SK-N-SH (cell line): ENCODE measurements at places on chromosomes 2 and 18.

GRCh38 chr18:67935638-67936037 is 419.1 kb upstream of the DSEL start:
- no peak for DNase-seq

DNA sequence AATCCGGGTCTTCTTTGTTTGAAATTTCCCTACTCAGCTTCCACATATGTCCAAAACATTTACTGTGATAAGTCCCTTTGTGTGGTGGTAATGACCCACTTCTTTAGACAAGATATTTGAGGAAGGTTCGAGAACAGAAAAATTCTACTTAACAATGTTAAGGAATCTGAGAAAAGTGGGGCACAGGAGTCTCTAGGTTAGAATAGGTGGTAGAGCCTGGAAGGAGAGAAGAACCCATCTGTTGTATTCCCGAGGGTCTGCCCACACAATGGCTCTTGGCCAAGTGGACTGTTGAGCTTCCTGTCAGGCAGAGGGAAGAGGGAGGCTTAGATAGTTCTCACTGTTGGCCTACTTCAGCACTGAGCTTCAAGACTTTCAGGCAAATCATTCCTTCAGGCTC is 4.3 kb downstream of the IGFBP2 start:
- DNase-seq, result no peak

DNA sequence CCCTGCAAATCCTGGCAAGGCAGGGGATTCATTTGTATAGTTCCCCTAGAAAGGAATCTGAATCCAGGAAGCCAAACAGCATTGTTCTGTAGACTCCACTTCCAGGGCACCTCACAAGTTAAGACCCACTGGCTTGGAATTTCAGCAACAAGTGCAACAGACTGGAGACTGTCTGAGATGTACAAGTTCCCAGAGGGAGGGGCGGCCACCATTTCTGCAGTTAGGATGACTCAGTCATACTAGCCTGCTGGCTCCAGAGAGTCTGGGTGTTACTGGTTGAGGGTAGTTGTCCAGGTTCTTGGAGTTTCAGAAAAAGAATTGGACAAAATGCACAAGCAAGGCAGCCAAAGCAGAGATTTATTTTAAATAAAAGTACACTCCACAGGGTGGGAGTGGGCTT is 384.2 kb downstream of the DSC3 start:
- no peak for DNase-seq

DNA sequence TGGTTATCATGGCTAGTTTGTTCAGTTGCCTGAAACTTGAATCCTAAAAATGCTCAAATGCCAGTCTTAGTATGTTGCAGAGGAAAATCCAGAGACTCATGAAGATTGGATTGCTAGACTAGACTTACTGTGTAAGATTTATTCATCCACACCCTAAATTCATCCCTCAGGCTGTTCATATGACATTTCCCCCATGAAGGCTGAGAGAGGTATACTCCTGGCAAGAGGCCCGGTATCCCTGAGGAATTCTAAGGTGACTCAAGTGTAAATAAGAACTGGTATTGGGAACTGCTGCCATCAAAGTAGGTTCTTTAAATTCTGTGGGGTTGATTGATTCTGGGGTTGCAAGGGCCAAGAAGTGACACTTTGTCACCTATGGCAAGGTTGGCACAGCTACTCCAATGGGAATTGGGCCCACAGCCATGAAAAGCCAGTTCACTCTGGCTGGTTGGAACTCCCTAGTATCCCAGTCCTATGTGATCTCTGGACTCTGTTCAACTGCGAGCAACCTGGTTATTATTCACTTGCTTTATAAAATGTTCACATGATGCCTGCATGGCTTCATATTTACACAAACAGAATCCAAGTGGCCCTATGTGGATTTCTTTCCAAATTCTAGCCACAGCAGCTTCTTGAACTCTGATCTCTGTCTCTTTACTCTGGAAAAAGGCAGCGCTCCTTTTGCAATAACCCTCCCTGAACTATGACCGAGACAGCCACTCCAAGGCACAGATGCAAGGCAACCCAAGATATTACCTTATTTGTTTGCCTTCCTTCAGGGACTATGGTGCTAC is 429.1 kb downstream of the CBLN2 start:
- DNase-seq, result no peak

DNA sequence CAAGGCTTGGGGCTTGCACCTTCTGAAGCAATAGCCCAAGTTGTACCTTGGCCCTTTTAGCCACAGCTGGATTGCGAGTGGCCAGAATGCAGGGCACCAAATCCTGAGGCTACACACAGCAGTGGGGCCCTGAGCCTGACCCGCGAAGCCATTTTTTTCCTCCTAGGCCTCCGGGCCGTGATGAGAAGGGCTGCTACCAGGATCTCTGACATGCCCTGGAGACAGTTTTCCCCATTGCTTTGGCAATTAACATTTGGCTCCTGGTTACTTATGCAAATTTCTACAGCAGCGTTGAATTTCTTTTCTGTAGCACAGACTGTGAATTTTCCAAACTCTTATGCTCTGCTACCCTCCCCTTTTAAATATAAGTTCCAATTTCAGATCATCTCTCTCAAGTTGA is 54.5 kb downstream of the MOCOS start:
- no peak for DNase-seq

GRCh38 chr2:32277674-32278477 is at the start of gene YIPF4:
Gene YIPF4 (plus strand): TSS chr2:32277904. CDS start chr2:32278156, 252 bp downstream.
- DNase-seq, result peak; percentile 100

DNA sequence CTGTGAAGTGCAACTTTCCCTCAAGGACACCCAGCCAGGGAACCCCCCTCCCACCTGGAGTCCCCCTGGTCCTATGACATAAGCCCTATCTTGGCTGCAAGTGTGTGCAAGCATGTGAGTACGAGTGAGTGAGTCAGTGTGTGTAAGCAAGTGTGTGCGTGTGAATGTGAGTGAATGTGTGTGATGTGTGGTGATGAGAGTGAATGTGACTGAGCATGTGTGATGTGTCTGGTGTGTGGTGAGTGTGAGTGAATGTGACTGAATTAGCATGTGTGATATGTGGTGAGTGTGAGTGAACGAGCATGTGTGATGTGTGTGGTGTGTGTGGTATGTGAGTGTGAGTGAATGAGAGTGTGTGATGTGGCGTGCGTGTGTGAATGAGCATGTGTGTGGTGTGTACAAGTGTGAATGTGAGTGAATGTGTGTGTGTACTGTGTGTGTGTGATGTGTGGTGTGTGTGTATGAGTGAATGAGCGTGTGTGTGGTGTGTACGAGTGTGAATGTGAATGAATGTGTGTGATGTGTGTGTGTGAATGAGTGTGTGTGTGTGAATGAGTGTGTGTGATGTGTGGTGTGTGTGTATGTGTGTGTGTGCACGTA is 68.8 kb upstream of the SMAD7 start:
- no peak for DNase-seq

GRCh38 chr2:12106440-12107080 is 360.1 kb downstream of the LPIN1 start:
- peak; percentile 21 for DNase-seq

DNA sequence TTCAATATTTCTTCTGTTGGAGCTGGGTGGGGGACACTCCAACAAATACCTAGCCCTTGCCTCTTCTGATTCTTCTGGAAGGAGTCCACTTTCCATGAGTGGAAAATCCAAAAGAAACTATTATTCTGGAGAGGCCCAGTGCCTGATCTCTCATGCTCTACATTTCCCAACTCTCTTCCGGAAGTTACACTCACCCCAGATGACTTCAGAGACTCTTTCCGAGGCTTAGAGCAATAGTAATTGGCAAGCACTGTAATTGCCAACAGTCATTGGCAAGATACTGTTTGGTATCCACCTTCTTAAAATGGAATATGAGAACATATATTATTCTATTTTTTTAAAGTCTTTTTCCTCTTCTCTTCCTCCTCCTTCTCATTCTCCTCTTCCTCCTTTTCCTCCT is 60.5 kb upstream of the CYRIA start:
- DNase-seq, result no peak

- DNase-seq, result no peak
Observed at GRCh38 chr2:20190876-20191713, 33.8 kb downstream of the SDC1 start.

GRCh38 chr2:206890179-206890578 is 49.1 kb upstream of the CPO start:
- DNase-seq, result no peak

DNA sequence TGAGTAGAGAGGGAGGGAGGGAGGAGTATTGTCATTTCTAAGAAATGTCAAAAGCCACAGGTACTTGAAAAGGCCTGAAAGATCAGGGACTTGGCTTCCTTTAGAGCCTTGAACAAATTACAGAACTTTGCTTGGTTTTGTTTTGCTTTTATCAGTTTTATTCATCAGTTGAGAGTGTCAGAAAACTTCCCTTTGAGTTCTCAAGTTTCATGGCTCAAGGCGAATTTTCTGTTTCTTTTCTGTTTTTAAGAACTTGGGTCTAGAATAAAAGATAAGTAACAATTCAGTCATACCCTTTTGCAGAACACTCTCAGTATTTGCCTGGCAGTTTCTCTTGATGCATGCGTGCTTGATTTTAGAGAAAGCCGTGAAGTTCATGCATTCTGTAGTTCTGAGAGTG is 531.9 kb downstream of the PARD3B start:
- DNase-seq, result no peak

GRCh38 chr18:76499021-76499420 is 4.0 kb upstream of the ZNF516 start:
- DNase-seq, result no peak
